ENCODE measurements at places on chromosomes 12 and 14.

- DNase-seq, result no peak
Observed at GRCh38 chr14:57871459-57872080, 5.7 kb upstream of the SLC35F4 start.

GRCh38 chr14:105209091-105209490 is 28.0 kb upstream of the NUDT14 start:
- DNase-seq, result no peak

DNA sequence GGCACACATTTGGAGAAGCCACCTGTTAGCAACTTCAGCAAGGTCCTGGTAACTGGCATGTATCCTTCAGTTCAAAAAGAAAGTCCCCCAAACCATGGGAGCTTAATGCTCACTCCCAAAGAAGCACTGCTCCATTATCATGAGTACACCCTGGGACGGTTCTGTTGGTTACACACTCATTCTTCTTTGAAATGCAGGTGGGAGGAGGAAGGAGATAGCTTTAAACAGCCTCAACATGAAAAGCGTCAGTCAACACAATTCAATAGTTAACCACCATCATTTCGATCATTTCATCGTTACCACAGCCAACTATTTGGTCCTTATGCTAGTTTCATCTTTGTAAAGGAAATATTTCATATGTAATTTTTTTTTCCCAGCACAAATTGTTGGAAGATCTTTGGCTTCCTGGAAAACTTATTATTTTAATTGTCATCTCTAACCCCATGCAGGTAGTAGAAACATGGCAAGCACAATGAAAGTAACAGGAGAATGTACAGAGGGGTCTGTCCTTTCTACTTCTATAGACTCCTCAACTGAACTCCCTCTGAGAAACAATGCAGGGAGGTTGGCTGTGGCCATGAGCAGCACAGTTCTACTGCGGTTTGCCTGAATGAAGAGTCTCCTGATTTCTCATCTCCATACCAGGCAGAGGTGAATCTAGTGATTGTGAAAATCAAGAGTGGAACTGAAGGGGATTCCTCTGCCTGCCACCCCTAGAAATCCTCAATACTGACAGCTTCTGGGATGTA is 196.4 kb upstream of the FOXN3 start:
- DNase-seq, result no peak

DNA sequence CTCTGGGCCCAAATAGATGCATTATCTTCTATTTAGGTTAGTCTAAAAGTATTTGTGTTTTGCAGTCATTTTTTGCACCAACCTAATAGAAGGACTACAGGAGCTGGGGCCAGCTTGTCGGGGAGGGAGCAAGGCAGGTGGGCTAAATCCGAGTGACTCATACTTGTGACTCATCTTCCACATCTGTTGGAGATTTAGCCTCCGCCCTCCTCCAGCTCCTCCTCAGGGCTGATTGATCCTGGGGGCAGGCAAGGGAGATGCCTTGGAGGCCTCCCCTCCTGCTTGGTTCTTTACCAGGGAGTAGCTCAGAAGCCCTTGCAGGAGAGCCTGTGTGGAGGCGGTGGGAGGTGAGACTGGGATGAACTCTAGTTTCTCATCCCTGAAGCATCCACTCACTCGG is 27.9 kb downstream of the RHOF start:
- no peak for DNase-seq

DNA sequence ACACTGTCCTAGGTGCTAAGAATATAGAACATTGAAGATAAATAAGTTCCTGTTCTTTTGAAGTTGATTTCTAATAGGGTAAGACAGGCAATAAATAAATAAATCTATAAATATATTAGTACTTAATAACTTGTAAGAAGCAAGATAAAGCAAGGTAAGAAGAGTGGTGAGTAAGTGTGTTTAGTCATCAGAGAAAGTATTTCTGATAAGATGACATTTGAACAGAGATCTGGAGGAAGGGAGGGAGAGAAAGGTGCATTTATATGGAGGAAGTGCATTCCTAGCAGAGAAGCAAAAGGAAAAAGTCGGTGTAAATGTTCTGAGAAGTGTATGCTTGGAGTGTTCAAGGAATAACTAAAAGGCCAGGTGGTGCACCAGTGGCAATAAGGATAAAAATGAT is 184.4 kb upstream of the GRIP1 start:
- no peak for DNase-seq

DNA sequence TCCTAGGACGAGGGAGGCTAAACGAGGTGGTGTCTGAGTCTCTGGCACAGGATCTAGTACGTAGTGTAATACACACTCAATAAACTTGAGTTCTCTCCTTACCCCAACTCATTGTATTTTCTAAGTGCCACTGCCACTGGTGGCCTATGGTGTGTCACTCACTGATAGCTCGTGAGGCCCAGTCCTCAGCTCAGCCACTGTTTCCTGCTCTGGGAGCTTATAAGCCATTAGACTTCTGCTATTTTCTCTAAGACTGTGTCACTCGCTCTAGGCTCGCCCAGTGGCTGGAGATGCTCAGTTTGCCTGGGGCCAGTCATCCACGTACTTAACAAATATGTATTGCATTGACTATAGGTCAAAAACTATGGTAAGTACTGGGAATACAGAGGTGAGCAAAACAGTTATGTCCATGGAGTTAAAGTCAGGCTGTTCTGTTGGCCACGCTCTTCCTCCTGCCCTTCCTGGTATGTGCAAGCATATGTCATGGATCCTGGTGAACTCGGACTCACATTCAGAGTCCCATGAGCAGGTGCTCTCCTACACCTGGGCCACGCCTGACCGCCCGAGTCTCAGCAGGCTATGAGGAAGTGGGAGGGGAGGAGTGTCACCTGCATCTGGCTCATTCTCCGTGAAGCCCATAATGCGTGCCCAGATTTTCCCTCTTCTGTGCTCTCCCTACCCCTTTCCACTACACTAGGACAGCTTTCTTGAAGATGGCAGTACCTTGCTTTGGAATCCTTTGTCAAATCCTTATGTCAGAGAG is 41.6 kb downstream of the DEGS2 start:
- no peak for DNase-seq

DNA sequence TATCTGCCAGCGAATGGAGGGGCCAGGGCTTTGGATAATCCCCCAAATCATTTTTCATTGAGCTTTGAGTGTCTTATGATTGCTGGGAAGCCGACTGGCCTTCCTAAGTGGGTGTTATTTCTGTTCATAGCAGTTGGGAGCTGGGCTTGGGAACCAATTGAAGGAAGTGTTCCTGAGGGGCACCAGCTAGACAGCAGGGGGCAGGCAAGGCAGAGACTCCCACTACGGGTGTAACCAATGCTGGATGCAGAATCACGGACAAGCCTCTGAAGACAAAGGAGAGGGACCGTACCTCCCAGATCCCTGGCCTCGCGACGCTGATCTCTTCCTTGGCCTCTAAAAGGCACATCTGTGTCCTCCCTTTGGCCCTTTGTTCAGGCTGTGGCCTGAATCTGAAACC is 149.0 kb upstream of the PRMT8 start:
- no peak for DNase-seq

DNA sequence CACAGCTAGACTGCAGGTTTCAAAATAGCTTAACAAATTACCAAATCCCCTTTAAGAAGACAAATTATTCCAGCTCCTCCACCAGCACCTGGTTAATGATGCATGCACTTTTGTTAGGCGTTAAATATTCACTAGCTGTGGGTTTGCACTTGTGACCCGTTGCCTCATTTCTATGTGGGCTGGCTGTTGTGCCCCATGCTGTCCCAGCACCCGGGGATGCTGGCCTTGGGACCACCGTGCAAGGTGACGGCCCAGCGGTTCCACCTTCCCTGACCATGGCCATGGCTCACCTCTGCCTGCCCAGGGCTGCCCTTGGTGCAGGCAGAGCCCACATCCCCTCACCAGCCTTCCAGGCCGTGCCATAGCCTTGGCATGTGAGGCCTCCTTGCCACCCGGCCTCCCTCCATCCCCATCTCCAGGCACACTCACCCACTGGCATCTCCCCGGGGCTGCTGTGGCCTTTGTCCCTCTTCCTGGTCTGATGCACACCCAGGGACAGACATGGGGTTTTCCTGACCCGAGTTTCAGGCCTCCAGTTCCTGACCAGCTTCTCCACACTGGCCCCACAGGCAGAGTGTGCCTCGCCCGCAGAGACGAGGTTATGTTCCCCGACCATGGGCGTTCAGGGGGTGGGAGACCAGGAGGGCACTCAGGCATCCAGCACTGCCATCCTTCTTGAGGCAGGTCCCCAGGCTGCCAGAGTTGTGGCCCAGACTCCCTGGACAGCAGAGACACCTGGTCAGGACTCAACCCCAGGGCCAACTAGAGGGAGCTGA is 20.3 kb upstream of the C14orf180 start:
- no peak for DNase-seq

DNA sequence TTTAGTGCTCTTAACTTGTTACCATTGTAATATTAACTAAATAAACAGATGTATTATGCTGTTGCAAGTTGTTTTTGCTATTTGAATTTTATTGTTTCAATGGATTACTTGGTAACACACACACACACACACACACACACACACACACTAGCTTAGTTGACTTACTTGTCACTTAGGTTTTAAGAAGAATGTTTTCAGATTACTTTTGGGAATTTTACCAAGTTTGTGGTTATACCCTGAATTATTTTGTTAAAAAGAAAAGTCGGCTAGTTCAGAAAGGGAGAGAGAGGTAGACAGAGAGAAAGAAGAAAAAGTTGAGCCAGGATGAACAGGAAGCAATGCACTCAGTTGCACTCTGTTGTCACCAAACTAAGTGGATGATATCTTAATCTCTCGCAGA is 5.3 kb downstream of the SSTR1 start:
- no peak for DNase-seq

DNA sequence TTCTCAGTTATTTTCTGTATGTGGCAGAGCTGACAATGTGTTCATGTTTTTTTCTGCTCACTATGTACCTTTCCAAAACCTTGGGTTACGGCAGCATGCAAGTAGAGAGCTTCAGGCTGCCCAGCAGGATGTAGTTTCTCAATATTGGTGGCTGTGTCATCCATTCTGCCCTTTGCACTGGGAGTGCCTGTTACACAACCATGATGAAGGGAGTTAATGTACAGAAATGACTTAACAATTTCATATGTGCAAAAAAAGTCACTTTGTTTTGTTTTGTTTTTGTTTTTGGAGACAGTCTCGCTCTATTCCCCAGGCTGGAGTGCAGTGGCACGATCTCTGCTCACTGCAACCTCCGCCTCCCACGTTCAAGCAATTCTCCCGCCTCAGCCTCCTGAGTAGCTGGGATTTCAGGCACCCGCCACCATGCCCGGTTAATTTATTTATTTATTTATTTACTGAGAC is 6.1 kb upstream of the CNIH1 start:
- DNase-seq, result no peak

- no peak for DNase-seq
Observed at GRCh38 chr12:49228653-49229052, 36.2 kb upstream of the TUBA1C start.
